ENCODE measurements at places on chromosomes 16 and 17. TPM values are rescaled to one million over a fixed set of nuclear protein-coding genes. Genes with fewer than 3 reads are reported as not detected.

GRCh38 chr17:8324132-8324531 lies 14.1 kb downstream of the ARHGEF15 start:
- no peak for DNase-seq
- H3K4me1 ChIP-seq = peaks cover 9% of the 10 kb centered on the region
- H3K4me3 ChIP-seq = no peak overlapping the region
- no peaks in the 10 kb centered on the region for H3K36me3 ChIP-seq

GRCh38 chr16:57028086-57028485 lies 38.7 kb downstream of the NLRC5 start:
- H3K36me3 ChIP-seq = peaks cover 77% of the 10 kb centered on the region
- peak overlapping the region; percentile 55 for H3K27ac ChIP-seq
- DNase-seq = no peak
- H3K4me3 ChIP-seq = no peak overlapping the region
- H3K4me1 ChIP-seq = peaks cover 77% of the 10 kb centered on the region
- no peaks in the 10 kb centered on the region for H3K27me3 ChIP-seq

GRCh38 chr16:67648088-67648763 lies 3.3 kb downstream of the CARMIL2 start:
- H3K36me3 ChIP-seq = peaks cover 36% of the 10 kb centered on the region
- H3K27ac ChIP-seq = no peak overlapping the region
- peaks cover 14% of the 10 kb centered on the region for H3K4me1 ChIP-seq

DNA sequence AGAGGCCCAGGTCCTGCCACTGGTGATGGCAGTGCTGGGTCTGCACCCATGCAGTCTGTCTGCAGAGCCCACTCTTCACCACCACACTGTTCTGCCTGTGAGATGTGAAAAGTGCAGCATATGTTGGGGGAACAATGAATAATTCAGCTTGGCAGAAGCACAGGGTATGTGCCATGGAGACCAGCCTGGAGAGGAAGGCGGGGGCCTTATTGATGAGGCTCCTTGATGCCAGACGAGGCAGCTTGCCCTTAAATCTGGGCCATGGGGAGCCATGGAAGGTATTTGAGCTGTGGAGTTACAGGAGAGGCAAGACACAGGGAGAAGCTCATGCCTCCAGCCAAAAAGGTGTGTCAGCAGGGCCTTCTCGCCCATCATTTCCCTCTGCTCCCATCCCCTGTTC lies 124.7 kb downstream of the C16orf78 start:
- H3K4me1 ChIP-seq = peaks cover 4% of the 10 kb centered on the region
- H3K4me3 ChIP-seq = no peak overlapping the region
- no peak for DNase-seq
- no peaks in the 10 kb centered on the region for H3K36me3 ChIP-seq
- no peak overlapping the region for H3K27ac ChIP-seq

- peaks cover 27% of the 10 kb centered on the region for H3K36me3 ChIP-seq
- peak overlapping the region; percentile 7 for H3K27ac ChIP-seq
- H3K4me1 ChIP-seq = peaks cover 18% of the 10 kb centered on the region
- peak overlapping the region; percentile 73 for H3K4me3 ChIP-seq
- H3K27me3 ChIP-seq = no peaks in the 10 kb centered on the region
Measured at GRCh38 chr17:82419540-82419939, 1.2 kb upstream of the OGFOD3 start.

GRCh38 chr17:82930043-82930923 lies 90.5 kb upstream of the ZNF750 start:
- H3K27ac ChIP-seq = no peak overlapping the region
- H3K36me3 ChIP-seq = peaks cover 38% of the 10 kb centered on the region
- H3K4me1 ChIP-seq = no peaks in the 10 kb centered on the region
- no peak for DNase-seq
- H3K4me3 ChIP-seq = no peak overlapping the region

The SLC5A11 gene
- total RNA-seq = not detected

The GGA3 gene
- 72.9 TPM for total RNA-seq

The CNTROB gene
- total RNA-seq = 53.0 TPM

The NUPR1 gene
- total RNA-seq = not detected
